Upper lobe of left lung (tissue), 6 donors: ENCODE measurements at places on chromosomes 13 and 19.
A peak's percentile ranks its signal among the peaks of the same experiment; 100 is the strongest.

GRCh38 chr13:113001241-113002140 lies 32.5 kb downstream of the MCF2L start:
- peak; percentile 77 for DNase-seq

GRCh38 chr13:113073942-113074341 lies 31.6 kb upstream of the F7 start:
- no peak for DNase-seq

DNA sequence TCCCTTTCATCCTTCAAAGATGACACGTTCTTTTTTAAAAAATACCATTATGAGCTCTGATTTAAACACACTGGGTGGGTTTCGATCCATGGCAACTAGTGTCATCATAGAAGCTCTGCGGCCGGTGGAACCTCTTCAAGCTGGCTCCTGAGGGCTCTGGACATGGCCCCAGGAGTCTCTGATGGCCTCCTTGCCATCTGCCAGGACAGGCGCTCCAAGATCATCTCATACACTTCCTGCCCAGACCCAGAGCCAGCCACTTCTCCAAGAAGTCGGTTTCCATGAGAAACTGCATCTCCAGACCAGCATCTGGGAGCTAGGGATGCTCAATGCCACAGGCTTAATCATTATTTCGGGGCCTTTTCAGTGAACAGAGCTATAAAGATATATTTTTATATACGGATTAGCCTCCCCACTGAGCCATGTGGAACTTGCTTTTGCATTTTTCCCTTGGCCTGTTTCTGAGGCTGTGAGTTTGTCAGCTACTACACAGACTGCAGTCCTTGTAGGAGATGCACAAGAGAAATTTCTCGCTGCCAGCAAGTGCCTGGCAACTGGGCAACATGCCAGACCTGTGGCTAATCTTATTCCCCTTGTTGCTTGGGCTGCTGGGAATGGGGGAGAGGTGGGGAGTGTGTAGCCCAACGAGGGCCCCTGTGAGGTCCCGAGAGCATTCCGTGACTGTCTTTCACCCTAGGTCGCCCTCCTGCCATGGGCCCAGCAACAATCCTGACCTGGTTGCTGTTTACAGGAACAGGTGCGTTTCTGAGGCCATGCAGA lies 15.9 kb downstream of the SUGP1 start:
- DNase-seq, result no peak

- peak; percentile 90 for DNase-seq
These were observed 511 bp downstream of the GARRE1 start for GRCh38 chr19:34254698-34255432.

DNA sequence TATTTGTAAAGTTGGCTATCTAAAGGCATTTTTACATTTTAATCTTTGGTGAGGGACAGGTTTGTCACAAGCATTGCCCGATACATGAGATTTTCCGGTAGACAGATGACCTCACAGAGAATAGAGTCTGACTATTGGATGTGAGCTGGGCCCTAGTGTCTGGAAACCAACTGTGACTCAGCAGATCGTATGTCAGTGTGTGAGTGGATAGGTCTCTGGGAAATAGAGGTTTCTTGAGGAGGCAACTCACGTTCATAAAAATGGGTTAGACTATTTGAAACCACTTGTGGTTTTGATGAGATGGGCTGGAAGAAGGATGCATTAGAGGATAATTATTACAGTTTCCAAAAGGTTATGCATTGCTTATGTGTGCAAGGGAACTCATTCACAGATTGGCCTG lies 19.2 kb downstream of the HS6ST3 start:
- DNase-seq, result no peak

- no peak for DNase-seq
These were observed 47.9 kb downstream of the ZNF99 start for GRCh38 chr19:22735911-22736645.

- no peak for DNase-seq
These were observed 60.3 kb downstream of the CRYL1 start for GRCh38 chr13:20465218-20465879.

DNA sequence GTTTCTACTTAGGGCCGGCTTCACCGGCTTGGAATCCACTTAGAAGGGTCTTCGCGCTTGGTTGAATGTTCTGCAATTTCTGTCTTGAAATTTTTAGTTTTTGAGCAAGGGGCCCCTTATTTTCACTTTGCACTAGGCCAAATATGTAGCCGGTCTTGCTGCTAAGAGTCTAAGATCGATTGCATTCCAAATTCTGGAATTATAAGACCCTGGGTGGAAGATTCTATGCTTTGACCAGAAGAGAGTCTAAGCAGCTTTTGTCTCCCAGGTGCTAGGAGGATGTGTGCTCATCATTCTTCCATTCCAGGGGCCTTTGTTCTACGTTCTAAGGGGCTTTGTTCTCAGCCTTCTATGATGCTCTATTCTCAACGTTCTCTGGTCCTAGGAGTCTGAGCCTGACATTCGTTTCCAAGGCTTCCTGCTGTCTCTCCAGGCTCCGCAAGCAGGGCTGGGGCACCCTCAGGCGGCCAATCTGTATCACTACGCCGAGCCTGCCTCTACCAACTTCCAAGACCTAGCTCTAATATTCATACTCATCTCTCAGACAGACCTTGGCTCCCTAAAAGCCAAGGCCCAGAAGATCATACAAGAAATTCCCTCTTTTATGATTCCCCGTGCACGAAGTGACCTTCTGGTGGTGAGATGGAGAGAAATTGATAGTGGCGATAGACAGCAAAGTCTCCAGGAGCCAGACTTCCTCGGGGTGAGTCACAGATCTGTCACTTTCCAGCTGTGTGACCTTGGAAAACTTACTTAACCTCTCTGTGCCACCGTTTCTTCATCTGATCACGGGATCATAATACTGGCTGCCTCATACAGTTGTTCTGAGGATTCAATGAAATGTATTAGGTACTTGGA lies 982 bp upstream of the DACT3 start:
- peak; percentile 84 for DNase-seq
